NCI-H526 treated with DMSO at 0.1 percent for 48 hours (cell line): ENCODE measurements at places on chromosomes 1 and 21.

GRCh38 chr1:188941986-188942385 is 1535.7 kb downstream of the BRINP3 start:
- no peak for DNase-seq

GRCh38 chr1:62265956-62266935 is 53.0 kb downstream of the KANK4 start:
- DNase-seq = no peak

DNA sequence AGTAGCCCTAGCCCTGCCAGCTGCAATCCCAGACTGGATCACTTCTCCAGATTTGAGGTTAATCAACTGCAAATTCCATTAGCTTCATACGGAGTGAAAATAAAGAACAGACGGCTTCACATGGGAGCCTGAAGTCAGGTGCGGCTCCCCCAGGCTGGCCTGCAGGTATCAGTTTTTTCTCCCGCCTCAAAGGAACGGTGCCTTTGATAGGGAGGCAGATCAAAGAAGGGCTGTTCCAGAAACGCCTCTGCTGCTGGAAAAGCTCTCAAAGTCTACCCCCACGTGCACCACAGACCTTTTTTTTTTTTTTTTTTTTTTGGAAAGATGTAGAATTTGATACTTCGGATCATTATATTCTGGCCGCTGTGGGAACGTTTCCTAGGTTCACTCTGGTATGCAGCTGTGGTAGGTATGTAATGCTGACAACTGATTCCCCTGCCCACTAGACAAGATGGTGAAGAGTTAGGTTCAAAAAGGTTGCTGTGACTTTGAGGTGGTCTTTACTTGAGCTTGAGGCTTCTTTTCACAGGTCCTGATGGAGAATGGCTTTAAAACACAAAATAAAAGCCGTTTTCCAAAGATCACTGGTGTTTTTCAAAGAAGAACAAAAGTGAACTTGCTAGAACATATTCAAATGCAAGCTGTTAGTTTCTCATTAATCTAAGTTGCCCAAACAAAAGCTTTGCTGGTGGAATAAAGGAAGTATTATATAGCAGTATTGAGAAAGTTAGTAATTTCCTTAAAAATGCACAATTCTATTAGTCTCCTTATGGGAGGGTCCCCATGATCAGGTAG is 189.0 kb upstream of the NFIA start:
- DNase-seq = no peak

- DNase-seq = no peak
These were observed 73.3 kb downstream of the ARHGEF10L start for GRCh38 chr1:17612831-17613230.

DNA sequence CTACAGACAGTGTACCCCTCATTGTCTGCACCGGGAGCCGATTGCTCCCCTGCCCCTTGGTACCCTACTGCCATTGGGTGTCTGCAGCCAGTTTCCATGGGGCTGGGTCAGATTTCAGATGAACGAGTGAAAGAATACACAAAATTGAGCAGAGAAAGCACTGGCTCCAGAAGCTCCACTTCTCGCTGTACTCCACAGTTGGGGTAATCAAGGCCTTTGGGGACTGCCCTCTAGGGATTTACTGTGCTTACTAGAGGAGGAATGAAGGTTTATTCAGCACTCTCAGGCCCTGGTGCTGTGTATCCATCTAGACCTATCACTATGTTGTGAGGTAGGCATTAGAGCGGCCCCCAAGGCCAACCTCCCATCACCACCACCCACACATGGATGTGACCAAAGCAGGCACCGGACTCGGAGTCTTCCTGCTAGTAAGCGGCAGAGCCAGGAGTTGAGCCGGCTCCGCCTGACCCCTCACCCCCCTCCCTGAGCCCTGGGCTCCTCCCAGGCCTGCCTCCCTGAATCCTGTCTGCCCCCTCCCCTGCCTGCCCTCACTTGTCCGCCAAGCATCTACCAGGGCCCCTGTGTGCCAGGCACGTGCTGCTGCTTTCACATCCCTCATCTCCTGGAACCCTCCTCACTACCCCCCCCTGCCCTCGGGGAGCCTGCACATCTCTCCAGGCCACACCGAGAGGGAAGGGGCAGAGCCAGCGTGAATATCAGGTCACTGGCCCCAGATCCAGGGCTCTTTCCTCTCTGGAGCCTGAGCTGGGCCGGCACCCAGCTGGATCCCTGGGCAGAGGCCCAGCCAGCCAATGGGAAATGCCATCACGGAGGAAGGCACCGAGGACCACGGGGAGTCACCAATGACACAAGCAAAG is 23.3 kb downstream of the KCNN3 start:
- DNase-seq = no peak

- DNase-seq = no peak
These were observed 12.6 kb downstream of the COL6A1 start for GRCh38 chr21:45994086-45994661.

DNA sequence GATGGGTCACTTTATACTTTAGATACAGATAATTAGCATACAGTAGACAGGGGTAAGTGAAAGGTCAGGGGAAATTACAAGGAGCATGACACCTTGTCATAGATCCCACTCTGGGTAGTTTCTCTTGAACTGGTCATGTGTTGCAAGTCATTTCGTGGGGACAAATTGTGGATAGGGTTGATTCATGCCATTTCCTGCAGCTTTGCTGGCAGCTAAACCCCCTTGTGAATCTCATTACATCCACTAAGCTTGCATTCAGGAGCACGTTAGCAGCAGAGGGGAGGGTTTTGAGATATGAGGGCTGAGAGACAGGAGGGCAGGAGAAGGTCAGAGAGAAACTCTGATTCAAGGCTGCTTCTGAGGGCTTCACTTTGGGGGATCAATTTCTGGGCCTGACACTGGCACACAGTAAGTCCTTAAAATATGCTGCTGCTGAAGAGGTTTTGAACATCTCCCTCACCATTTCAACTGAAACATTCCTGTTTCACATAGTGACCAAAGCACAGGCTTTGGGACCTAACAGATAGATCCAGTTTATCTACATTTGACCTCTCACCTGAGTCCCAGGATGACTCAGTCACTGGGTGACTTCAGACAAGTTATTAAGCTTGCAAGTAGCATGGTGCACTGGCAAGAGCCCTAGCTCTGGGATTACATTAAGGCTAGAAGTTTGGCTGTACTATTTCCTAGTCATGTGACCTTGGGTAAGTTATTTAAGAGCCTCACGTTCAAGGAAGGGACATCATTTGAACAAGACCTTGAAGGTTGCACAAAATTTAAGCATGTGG is 206.0 kb upstream of the USP24 start:
- DNase-seq = no peak

- DNase-seq = no peak
These were observed 3.4 kb downstream of the CEP85 start for GRCh38 chr1:26237230-26237966.

DNA sequence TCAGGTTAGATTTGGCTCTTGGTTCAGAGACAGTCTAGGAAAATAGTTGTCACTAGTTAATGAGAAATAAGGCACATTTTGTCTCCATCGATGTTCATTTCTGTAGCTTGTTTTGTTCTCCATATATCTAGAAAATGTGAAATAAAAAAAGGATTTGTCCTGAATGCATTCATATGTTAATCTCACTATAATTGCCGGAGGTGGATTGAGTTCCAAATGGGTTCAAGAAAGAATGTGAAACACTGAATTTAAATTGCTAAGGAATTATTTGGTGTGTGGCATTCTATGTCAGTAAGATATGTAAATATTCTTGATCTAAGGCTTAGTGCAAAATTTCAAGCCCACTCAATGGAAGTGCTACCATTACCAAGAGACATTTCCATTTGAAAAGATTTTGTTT is 176.7 kb downstream of the LRRC7 start:
- no peak for DNase-seq

GRCh38 chr1:11307852-11308251 is 34.9 kb downstream of the UBIAD1 start:
- no peak for DNase-seq

DNA sequence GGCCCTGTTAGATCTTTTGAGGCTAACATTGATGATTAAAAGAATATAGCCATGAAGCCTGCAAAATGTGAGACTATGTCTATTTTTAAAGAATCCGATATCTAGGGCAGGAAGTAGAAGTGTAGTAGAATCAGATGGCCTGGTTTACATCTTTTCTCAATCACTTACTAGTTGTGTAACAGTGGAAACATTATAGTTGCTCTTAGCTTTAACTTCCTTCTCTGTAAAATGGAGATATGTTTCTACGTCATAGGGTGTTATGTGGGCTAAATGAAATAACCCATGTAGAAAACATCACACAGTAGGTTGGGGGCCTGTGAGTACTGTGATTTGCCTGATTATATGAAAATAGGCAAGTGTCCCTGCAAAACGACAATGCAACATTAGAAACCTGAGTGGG is 4.4 kb upstream of the IGFN1 start:
- no peak for DNase-seq

- no peak for DNase-seq
These were observed 6.4 kb upstream of the LRP8 start for GRCh38 chr1:53334312-53334711.
